Hepatocyte (in vitro differentiated cells): ENCODE measurements at places on chromosomes 4 and X.

- DNase-seq, result no peak
These were observed 35.0 kb upstream of the GK start for GRCh38 chrX:30618160-30618765.

DNA sequence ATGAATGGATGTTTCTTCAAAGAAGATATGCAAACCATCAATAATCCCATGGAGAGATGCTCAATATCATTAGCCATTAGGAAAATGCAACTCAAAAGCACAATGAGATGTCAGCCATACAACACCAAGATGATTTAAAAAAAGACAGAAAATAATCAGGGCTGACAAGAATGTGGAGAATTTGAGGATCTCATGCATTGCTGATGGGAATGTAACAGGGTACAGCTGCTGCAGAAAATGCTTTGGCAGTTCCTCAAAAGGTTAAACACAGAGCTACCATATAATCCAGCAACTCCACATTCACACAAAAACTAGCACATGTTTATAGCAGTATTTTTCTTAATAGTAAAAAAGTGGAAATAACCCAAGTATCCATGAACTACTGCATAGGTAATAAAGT is 110.5 kb upstream of the ZNF518B start:
- DNase-seq, result no peak

- no peak for DNase-seq
These were observed 64.8 kb downstream of the NDST3 start for GRCh38 chr4:118099106-118099505.

GRCh38 chr4:168410681-168411080 is 69.6 kb downstream of the DDX60L start:
- no peak for DNase-seq

DNA sequence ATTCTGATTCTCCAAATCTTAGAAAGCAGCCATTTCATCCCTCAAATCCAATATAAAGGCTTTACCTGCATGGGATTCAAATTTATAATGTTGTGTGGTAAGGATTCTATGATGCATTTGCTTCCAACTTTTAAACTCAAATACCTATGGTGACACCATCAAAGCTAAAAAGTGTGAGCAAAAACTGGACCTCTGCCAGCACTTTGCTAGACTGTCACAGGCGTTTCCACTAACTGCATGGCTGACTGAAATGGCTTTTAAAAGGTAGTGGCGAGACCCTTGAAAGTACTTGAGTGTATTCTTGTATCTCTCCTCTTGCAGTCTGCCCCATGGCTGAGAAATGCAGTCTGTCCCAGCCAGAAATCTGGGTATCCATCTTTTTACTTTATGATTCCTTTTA is 169.4 kb downstream of the AMELX start:
- DNase-seq, result no peak

- DNase-seq, result no peak
These were observed 9.9 kb downstream of the KCTD8 start for GRCh38 chr4:44438687-44439086.

DNA sequence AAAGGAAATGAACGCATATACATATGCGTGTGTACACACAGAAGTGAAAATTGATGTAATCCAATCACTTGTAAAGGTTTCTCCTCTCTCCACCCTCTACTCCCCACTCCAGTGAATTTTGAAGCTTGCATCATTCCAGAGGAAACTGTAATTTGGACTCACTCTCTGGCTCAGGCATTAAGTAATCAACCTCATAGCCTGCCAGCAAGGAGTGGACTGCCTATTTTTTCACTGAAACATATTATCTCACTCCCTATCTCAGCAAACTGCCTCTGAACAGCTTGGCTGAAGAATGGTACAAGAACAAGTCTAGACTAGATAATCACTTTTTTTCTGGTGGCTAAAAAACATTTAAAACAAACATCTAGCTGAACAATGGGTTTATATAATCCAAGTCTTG is 124.2 kb downstream of the C4orf51 start:
- DNase-seq, result peak; percentile 45

GRCh38 chr4:43718369-43718768 is 730.2 kb downstream of the KCTD8 start:
- DNase-seq, result no peak

GRCh38 chr4:54228546-54228945 is 547 bp upstream of the PDGFRA start:
- DNase-seq, result no peak

DNA sequence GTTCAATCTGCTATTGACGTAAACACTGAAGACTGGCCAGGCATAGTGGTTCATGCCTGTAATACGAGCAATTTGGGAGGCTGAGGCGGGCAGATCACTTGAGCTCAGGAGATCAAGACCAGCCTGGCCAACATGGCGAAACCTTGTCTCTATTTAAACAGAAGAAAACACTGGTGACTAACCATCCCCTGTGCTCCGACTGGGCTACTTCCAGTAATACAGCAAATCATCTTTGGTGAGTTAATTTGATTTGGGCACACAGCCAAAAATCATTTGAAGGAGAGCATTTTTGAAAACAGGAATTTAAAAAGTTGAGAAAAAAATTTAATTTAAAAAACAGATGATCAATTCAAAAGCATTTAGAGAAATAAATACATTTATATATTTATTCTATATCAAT is 52.0 kb downstream of the SEC24D start:
- no peak for DNase-seq
